ENCODE measurements at places on chromosomes 3 and 15. TPM values are rescaled to one million over a fixed set of nuclear protein-coding genes. Genes with fewer than 3 reads are reported as not detected.

Gene CHRNB4
- not detected for total RNA-seq

Gene TMEM45A
- 0.26 TPM for total RNA-seq

Gene P2RY12
- total RNA-seq, result not detected

Gene CHD2
- 208 TPM for total RNA-seq

Gene ROBO1
- total RNA-seq, result 3.0 TPM

Gene GOLGA8G
- not detected for total RNA-seq

Gene ATP8B4
- 14.0 TPM for total RNA-seq
